Gastroesophageal sphincter (tissue), 4 donors: ENCODE measurements at places on chromosomes 7 and 10.
A peak's percentile ranks its signal among the peaks of the same experiment; 100 is the strongest.

DNA sequence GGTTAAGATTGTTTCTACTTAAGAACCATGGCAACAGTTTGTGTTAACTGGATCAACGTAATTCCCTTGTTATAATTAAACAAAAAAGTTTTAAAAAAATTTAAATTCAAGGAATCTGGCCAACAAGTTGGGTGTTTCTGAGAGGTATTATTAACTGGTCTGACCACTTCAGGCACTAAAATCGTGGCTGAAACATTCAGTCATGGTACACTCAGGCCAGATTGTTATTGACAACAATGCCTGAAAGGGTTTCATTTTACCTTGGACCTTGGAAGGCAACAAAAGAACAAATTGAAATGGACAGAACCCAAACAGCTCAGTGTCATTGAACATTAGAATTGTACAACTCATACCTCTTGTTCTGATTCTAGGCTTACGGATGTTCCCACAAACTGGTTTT, 103.3 kb upstream of the ARMC3 start:
- no peak for ATAC-seq

DNA sequence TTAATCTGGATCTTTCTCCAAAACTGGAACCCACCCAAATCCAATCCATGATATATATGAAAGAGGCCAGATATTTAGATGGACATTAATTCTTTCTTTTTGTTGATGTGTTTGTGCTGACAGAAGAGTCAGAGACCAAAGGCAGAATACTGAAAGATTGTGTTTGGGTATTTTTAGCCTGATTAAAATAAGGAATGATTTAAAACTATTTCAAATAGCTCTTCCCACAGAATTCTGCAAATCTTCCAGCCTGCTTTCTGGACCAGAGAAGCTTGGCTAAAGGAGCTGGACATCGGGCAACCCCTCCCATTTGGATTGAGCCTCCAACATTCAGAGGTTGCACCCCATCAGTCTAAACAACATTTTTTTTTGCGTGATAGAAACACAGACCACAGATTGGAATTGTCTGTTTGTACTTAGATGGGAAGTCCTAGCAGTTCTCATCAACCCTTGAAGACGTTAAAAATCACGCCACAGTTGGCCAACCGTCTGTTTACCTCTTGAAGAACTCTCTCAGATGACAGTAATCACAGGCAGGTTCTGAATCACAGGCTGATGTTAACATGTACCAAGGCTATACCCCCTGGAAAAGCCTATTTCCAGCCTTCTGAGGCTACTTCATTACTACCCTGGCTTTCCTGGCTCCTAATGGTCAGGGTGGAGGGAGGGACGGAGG, 155.2 kb upstream of the NRP1 start:
- peak; percentile 46 for ATAC-seq

- ATAC-seq: no peak
These were observed 51.0 kb downstream of the BTRC start for GRCh38 chr10:101405001-101405400.

GRCh38 chr7:12685550-12685949, 1.9 kb upstream of the ARL4A start:
- ATAC-seq: no peak

DNA sequence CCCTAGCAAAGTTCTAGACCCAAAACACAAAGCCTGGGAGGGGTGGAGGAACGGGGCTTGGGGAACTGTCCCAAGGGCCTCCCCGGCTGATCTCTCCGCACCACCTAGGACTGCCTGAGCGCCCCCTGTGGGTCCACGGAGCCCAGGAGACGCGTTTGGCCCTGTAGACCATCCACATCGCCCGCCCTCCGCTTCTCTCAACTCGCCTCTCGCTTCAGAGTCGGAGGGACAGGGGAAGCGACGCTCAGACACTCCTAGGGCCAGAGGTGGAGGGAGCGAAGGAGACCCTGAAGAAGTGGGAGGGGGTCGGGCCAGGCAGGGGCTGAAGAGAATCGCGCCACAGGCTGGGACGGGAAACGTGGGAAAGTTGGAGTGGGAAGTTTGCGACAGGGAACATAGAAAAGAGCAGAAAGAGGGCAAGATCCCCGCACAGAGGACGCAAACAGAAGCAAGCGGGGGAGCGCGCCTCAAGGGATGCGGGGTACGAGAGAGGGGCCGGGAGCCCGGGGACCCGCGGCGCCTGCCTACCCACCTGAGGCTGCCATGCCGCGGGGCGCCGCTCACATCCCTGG, 378 bp downstream of the PIK3AP1 start:
- ATAC-seq: peak; percentile 53

DNA sequence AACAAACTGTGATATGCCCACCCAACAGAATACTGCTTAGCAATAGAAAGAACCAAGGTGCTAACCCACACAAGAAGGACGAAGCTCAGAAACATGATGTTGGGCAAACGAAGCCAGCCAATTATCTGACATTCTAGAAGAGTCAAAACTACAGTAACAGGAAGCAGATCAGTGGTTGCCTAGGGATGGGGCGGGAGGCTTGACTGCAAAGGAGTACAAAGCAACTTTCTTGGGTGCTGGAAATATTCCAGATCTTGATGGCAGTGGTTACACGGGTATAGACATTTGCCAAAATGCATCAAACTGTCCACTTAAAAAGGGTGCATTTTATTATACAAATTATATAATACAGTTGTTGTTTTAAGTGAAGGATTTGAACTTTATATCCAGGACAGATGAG, 41.1 kb upstream of the RET start:
- ATAC-seq: no peak

- ATAC-seq: peak; percentile 24
These were observed 432 bp downstream of the TMEM248 start for GRCh38 chr7:66921396-66921917.

DNA sequence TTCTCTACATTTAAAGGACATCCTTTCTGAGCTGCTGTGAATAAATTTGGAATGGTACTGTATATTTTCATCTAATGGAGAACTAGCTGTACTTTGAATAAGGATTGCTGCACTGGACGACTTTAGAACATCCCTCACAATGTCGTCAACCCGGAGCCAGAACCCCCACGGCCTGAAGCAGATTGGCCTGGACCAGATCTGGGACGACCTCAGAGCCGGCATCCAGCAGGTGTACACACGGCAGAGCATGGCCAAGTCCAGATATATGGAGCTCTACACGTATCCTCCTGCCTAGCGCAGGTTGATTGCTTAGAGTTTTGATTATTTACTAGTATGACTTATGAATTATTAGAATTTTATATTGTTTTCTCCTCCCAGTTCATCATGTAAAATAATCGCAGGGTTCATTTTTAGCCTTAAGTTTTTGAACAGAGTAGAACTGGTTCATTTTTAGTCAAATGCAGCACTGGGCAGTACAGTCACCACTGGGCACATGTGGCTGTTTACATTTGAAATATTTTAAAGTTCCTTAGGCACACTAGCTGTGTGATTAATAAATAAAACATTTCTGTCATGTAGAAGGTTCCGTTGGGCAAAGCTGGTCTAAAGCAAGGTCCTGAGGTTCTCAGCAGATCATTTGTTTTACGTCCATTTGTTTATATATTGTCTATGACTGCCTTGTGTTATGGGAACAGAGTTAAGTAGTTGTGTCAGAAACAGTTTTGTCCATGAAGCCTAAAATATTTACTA, 31.5 kb downstream of the CUL1 start:
- no peak for ATAC-seq

- ATAC-seq: no peak
These were observed 164.2 kb downstream of the NXPH1 start for GRCh38 chr7:8597565-8597964.

DNA sequence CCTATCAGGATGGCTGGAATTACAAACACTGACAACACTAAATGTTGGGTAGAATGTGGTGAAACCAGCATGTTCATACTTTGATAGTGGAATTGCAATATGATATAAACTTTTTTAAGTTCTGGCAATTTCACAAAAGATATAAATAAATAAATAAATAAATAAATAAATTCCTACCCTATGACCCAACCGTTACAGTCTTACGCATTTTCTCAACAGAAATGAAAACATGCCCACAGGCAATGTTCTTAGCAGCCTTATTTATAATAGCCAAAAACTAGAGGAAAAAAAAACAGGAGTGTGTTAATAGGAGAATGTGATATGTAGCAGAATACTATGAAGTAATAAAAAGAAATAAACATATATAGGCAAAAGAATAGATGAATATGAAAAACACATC, 318.9 kb downstream of the IPMK start:
- ATAC-seq: no peak

DNA sequence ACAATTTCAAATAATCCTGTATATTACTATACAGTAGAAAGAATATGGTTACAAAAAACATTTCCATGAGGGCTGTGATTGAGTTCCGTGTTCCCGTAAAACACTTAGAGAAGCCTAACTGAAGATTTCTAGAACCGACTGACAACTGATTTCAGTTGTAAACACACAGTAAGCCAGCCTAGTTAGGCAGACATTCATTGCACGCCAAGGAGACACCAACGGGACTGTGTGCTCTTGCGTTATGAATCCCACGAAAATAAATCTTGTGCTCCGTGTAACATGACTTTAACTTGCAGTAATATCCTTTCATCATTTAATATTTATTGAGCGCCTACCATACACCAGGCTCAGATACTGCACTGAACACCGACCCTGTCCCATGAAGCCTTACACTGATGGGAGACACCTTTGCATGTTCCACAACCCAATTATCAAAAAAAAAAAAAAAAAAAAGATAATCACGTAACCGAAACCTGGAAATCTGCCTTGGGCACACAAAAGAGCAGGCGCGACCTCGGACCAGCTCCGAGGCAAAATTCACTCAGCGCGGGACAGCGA, 420 bp upstream of the KLHL7 start:
- no peak for ATAC-seq

DNA sequence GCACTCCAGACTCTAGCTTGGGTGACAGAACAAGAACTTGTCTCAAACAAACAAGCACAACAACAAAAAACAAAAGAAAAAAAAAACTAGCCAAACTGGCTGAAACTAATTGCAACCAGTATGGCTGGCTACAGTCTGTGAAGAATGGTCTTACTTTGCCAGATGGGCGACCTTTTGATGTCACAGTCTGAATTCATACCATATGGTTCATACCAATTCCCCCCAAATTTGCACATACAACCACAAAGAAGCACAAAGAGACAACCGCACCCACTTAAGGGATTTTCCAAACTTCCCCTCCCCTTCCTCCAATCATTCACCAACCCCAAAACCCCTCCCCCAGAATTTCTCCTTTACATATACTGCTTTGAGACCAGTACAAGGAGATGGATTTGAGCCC, 114.2 kb downstream of the SPAG6 start:
- no peak for ATAC-seq

DNA sequence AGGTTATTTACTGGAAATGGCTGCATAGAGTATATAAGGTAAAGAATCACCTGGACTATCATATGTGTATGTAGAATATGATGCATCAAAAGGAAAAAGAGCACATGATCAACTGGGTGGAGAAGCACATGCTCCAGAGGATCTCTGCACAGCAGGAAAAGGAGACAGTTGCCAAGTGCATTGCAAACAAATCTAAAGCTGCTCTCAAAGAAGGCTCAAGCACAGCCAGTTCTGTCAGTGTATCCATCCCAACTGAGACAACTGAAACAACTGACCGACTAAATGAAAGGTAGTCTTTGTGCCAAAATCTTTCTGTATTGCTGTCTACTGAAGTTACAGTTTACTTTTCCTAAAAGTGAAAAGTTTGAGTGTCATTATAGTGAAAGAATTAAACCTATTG, 83.2 kb upstream of the SGCE start:
- ATAC-seq: no peak

GRCh38 chr10:44636625-44637024, 251.7 kb upstream of the CXCL12 start:
- no peak for ATAC-seq

- ATAC-seq: no peak
These were observed 99.8 kb upstream of the ZMIZ1 start for GRCh38 chr10:78968943-78969342.

- ATAC-seq: no peak
These were observed 615.8 kb downstream of the AUTS2 start for GRCh38 chr7:70214071-70214470.

DNA sequence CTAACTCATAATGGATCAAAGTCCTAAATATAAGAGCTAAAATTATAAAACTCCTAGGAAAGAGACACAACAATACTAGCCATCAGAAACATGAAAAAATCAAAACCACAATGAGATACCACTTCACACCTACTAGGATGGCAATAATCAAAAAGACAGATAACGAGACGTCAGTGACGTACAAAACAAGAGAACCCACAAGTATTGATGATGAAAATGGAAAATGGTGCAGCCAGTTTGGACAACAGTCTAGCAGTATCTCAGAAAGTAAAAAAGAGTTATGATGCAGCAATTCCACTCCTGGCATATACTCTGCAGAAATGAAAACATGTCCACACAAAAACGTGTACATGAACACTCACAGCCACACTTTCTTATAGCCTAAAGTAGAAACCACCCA, 173.5 kb downstream of the SRPK2 start:
- ATAC-seq: no peak

DNA sequence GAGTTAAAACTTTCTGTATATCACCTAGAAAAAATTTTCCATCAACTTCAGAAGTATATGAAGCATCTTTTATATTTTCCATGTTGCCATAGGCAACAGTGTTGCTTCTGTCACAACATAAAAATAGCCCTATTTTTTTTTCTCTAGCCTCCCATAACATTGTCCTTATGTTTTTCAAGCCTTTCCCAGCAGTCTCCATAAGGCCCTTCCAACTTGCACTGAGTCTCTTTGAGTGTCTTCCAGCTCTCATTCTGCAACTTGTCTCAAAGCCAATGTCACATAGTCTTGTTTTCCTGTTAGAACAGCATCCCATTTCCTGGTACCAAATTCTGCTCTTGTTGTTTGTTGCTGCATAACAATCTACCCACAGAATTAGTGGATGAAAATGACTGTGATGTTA, 1055.5 kb upstream of the GHITM start:
- no peak for ATAC-seq

DNA sequence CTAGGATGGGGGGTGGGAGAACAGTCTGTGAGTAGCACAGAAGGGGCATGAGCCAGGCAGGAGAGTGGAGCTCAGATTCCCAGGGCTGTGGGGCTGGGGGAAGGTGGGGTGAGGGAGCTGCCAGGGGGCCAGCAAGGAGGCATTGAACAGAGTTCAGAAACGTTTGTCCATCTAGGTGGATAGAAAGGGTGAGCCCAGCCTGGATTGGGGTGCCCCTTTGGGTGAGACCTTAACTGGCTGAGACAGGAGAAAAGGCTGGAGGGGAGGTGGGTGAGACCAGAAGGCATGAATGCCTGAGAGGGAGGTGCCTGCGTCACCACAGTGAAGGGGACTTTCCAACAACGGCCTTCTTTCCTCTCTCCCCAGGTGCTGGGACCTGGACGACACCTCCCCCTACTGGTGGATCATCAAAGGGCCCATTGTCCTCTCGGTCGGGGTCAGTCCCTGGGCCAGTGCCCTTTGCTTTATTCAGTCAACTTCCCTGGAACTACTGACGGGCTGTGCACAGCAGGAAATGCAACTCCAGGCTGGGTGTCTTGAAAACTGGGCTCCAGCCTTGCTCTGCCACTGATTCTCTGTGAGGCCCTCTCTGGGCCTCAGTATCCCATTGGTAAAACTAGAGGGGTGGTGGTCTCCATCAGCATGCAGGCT, 11.0 kb downstream of the GHRHR start:
- peak; percentile 63 for ATAC-seq

- no peak for ATAC-seq
These were observed 176.0 kb upstream of the KCND2 start for GRCh38 chr7:120097020-120097419.
